Keratinocyte (primary cell): ENCODE measurements at places on chromosomes 2 and 18.

DNA sequence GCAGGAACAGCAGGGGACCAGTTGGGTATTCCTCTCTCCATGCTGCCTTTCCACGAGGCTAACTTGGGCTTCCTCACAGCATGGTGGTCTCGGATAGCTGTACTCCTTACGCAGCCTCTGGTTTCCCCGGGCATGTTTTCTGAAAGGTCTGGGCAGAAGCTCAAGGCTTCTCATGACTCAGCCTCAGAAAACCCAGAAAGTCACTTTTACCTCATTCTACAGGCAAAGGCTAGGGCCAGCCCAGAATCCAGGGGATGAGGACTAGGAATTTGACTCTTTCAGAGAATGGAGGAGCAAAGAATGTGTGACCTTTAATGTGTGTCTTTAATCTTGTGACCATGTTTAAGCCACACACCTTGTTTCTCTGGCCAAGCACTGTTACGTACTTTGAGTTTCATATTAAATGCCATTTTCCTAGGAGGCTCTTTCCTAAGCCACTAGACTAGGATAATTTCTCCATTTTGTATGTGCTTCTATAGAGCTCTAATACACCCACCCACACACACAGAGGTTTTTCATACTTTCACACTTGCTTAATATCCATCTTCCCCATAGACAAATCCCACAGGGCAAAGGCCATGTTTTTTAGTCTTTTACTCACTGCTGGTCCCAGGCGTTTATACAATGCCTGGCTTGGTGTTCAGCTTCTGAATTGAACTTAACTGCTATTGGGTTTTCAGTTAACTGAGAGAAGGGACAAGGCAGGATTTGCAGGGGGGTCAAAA is 77.3 kb downstream of the LONRF2 start:
- no peak for DNase-seq

DNA sequence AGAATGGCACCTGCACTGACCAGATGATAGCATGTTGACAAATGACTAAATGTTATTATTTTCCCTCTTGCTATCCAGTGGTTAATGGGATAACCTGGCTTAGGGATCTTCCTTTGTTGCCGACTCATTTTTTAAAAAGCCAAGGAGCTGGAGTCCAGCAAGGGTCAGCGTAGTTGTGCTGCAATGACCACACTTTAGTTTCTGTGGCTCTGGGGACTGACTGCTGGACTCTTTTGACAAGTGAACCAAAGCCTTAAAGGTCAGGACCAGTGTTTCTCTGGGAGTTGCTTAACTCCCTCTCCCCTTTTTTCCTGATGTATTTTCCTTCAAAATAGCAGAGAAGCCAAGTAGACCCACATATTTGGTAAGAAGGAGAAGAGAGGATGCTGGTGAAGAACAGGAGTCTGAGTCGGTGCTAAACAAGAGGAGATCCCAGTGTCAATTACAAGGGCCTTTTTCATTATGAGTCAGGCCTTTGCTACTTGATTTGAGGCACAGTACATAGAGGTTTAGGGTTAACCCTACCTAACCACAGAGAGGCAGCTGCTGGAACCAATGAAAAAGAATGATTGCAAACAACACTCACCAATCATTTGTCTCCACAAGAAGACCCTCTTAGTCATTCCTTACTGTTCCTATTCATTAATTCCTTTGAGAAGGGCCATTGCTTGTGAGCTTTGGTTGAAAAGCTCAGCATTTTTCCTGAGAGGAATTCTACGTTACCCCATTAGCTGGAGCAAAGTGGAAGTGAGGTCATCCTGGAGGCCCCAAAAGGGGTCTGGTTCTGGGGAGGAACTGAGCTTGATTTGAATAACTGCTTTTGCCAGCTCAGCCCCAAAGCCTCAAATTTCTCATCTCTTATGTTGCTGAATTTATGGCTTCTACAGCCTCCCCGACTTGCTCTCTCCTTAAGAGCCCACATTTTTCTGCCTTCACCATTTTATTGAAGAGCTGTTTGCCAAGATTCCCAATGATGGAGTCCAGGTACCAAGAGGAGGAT is 137.6 kb upstream of the HNMT start:
- no peak for DNase-seq

DNA sequence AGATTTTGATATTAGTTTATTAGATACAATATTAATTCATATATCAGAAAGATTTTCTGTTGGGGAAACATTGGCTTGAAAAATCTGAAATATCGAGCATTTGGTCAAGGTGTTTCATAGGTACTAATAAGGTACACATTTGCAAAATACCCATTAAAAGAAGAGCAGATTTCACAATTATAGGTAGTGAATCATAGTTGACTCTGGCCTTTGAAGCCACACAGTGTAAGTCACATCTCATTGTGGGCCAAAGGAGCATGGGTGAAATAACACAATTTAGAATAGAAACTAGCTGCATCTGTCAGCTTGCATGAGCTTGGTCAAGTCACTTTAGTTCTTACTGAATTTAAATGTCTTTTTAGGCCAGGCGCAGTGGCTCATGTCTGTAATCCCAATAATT is 4.9 kb downstream of the KDM3A start:
- DNase-seq = no peak

DNA sequence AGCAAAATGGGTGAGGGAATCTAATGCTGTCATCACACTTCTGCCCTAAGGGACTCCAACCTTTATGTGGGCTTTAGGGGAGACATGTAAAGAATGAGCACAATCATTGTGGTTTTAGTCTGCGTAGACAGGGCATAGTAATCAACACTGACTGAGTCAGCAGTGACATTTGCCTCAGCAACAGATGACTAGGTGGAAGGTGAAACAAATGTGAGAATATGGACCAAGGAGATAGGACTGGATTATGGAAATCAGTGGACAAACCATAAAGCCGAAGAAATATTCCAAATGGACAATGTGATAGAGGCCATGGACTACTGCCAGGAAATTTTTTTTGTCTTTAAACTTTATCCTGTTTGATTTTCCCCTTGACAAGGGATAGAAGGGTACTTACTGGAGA is 83.9 kb downstream of the PDK1 start:
- no peak for DNase-seq

DNA sequence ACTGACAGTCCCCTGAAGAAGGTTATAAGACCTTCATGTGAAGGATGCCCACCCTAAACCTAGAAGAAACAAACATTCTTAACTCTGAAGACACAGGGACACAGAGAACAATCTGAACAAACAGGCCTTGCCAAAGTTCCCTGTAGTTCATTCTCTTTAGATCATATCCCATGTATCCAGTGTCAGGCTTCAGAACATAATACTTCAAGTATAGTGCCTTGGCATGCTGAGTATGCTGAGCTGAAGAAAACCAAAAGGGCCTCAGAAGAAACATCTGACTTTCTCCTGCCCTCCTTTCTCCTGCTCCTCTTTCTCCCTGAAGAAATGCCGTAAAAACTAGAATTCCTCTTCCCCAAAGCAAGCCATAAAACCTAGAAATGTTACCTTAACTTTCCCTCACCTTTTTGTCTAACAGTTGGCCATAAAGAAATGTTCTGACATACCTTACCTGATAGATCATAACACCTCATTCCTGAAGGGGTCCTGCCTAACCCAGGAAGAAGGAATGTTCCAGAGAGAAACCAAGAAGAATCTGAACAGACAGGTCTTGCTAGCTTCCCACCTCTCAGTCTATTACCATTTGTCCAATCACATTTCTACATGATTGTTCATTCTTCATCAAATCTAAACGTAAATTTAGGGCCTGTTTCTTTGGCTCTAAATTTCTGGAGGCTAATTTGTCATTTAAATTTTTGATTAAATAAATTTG is 160.1 kb upstream of the ZC3H15 start:
- DNase-seq = no peak

DNA sequence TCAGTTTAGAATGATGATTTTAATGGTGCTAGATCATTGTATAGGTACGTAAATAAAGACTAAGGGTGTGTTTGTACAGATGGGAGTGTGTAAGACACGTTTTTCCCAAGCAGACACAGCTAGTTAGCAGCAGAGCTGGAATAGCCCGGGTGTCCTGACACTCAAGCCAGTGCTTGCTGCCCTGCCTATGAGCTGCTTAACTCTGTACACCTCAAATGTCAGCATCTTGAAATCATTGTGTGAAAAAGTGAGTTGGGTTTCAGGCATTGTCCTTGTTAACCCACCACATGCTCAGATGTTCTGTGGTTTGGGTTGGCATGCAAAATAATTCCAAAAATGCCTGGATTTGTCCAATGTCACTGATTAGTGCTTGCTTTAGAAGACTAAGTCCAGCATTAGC is 13.0 kb upstream of the TET3 start:
- DNase-seq = no peak

GRCh38 chr2:240640939-240641338 is 15.7 kb downstream of the GPR35 start:
- no peak for DNase-seq
